SK-MEL-5 (cell line): ENCODE measurements at places on chromosomes 2 and 18. TPM values are rescaled to one million over a fixed set of nuclear protein-coding genes. Genes with fewer than 3 reads are reported as not detected.

Gene TAF4B
- 13.2 and 14.1 TPM in 2 replicates for total RNA-seq

Gene GALNT5
- not detected in 2 replicates for total RNA-seq

Gene C2orf80
- total RNA-seq: 0.32 and 0.45 TPM in 2 replicates

Gene SERPINE2
- 108 and 109 TPM in 2 replicates for total RNA-seq

Gene RAB6C
- total RNA-seq: not detected in 2 replicates

Gene CROCC2
- total RNA-seq: not detected in 2 replicates

Gene NEB
- 0.51 and 1.4 TPM in 2 replicates for total RNA-seq

Gene DSG1
- total RNA-seq: 0.08 TPM in 1 of 2 replicates, not detected in the other

DNA sequence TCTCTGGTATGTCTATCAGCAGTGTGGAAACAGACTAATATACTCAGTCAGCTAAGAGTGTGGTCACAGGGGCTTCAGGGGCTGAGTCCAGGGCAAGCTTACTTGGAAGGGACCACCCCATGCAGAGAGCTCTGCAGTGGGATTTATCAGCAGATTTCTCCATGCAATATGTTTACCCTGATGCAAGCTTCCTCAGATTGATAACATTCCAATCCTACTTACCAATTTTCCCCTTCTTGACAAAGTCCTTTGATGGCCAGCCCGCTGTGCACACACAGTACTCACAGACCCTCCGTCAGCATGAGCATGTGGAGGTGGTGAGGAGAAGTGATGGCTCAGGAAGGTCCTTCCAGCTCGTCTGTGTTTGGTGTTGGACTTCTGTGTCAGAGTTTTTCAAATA, 51.8 kb downstream of the SH3RF3 start:
- DNase-seq: no peak

GRCh38 chr2:44877417-44877816, 64.1 kb upstream of the SIX3 start:
- DNase-seq: no peak

DNA sequence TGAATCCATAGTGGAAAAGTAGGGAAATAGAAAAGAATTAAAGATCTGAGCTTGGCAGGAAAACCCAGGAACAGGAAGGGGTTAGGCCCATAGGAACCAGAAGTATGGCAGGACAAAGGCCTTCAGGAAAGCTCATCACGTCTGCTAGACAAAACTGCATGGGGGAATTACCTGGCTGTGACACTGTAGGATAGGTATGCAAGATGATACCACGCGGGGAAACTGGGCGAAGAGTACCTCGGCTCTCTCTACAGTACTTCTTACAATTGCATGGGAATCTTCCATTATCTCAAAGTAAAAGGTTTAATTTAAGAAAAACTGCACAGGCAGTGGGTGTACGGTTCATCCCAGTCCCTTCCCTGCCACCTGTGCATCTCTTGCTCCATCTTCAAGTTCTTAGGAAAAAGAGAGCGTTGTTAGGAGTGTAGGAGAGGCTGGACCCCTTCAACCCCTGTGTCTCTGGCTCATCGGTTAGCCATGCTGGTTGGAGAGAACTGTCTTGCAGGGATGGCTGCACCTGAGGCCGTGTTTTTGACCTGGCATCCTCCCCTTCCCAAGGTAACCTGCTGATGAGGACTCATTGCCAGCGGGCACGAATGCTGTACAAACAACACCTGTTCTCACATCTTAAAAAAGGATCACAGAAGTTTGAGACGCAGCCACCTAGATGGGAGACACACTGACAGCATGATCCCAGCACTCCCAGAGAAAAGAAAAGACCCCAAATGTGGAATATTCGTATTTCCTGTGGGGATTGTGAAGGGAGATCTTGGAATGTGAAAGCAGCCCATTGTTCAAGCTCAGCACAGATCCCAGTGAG, 120.5 kb upstream of the COPS8 start:
- DNase-seq: no peak

DNA sequence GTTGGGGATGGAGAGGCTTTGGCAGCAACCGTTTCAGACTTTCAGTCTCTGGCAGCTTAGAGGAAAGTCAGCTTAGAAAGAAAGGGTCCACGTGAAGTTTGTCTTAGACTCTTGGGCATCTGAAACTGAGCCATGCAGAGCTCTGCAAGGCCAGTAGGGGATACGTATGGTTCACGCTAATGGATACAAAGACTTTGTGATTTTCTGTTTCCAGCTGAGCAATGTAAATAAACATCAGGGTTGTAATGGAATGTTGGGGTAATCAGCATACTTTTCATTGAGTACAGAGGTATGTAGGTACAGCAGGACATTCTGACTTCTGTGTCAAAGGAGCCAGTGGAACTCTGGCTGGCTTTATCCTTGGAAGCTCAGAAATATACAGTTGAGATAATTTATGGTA, 31.0 kb downstream of the RALB start:
- no peak for DNase-seq

- DNase-seq: no peak
These were observed 36.9 kb downstream of the ATOH8 start for GRCh38 chr2:85790499-85791188.

DNA sequence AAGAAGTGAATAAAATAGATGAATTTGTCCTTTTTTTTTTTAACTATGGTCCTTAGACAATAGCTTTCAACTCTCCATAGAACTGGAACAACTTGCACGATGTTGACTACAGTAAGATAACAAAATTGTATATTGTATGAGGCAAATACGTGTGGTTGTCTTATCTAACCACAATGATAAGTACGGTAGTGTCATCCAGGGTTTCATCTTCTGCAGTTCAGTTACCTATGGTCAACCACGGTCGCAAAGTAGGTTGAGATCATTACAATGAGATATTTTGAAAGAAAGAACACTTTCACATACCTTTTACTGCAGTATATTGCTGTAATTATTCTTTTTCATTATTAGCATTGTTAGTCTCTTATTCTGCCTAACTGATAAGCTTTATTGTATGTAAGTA, 295.2 kb downstream of the PARD3B start:
- DNase-seq: no peak

DNA sequence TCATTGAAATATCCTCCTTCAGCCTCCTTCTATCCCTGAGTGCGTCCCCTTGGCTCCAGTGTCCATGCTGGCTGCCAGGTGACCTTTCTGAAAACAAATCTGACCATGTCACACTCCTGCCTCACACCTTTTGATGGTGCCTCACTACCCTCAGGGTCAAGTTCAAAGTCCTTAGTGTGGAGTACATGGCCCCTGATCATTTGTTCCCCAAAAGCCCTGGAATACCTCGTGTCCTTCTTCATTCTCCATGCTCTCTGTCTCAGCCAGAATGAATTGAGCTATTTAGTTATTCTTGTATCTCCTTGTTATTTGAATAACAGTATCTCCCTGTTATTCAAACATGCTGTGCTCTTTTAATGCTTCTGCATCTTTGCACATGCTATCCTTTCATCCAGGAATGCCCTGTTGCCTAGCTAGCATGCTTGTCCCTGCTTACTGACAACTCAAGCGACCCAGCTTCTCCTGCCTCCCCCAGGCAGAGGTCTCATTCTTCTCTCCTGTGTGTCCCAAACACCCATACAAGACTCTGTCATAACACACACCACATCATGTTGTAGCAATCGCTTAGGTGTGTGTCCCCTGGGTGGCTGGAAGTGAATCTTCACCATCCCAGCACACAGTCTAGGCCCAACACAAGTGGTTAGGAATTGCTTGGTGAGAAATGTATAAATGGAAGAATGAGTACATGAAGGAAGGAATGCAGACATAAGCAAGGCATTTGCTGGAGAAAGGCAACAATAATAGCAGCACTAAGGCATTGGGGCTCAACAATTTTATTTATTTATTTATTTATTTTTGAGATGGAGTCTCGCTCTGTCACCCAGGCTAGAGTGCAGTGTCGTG, 144.0 kb downstream of the DDX1 start:
- no peak for DNase-seq

GRCh38 chr2:88049622-88050021, 6.0 kb downstream of the KRCC1 start:
- DNase-seq: no peak

GRCh38 chr2:236086971-236087465, 81.2 kb downstream of the GBX2 start:
- DNase-seq: no peak

- no peak for DNase-seq
These were observed 27.0 kb upstream of the ZEB2 start for GRCh38 chr2:144546933-144547332.

- no peak for DNase-seq
These were observed 288.9 kb downstream of the RDH14 start for GRCh38 chr2:18271370-18272147.

DNA sequence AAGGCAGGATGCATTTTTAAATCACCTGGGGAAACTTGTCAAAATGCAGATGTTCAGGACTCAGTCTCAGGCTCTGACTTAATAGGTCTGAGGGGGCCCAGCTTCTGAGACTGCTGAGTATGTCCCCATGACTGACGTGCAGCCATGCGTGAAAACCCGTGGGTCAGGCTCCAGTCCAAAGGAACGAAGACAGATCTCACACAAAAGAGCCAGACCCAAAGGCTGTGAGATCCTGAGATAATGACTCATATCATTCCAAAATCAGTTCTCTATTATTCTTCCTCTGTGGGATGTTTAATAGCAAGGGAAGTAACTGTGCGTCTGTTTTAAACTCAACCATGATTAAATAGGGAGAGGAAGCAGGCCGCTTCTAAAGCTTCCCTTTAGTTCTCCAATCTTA, 107.4 kb upstream of the ACAA2 start:
- DNase-seq: peak; percentile 37

DNA sequence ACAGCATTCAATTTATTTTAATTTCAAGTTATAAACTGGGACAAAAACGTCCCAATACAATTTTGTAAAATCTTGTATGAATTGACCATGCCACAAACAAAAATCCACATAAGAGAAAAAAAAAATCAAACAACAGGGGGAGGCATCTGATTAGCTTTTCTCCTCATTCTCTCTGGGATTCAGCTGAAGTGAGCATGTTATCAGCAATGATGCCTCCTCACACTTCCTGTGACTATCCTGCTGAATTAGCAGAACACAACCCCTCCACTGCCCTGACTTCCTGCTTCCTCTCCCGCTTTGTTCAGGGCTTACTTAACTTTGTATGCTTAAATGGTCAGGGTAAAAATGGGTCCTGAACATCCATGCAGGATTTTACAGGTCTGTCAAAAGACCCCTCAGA, 132.2 kb upstream of the ITGB6 start:
- DNase-seq: peak; percentile 54

- no peak for DNase-seq
These were observed 165.8 kb downstream of the GPD2 start for GRCh38 chr2:156601855-156602551.

GRCh38 chr2:29075894-29076705, 1.8 kb upstream of the PCARE start:
- DNase-seq: peak; percentile 91

DNA sequence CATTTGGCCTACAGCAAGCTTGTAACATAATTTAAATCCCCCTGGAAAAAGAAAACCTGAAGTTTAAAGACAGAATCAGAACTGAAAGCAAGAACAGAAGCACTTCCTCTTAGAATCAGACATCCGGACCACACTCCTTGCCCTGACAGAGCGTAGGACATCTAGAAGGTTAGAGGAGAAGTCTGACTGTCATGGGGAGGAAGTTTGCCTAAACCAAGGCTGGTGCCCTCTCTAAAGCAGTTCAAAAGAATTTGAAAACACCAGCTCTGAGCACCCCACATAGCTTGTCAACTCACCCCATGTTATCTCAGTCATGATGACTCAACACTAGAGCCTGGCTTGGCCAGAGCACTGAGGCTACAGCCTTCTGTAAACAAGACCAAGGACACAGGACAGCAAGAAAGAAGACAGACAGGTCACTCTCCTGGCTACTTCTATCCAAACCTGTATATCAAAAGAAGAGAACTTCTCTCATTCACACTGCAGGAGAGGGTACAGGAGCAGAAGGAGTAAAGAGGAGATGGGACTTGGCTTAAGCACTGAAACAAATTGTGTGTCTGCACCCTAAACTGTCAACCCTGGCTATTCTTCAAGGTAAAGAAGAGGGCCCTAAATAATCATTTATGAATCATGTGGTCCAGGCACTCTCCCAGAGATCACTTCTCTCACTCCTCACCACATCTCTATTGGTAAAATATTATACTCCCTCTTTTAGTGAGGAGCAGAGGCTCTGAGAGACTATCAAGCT, 198.6 kb downstream of the MEMO1 start:
- no peak for DNase-seq

DNA sequence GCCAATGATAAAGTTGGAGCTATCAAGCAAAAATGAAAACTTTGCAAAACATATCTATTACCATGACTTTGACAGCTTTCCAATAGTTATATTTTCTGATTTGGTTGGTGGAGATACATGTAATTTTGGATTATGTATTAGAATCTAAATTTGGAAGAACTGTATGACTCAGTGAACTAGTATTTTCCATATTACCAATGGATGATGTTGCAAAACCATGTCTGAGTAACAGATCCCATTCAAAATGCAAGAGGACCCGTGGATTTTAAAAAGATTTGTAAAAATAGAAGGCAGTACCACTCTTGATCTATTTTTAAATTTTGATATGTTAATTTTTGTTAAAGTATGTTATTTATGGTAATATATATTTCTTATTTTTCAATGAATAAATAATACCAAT, 83.0 kb downstream of the TAF4B start:
- no peak for DNase-seq

DNA sequence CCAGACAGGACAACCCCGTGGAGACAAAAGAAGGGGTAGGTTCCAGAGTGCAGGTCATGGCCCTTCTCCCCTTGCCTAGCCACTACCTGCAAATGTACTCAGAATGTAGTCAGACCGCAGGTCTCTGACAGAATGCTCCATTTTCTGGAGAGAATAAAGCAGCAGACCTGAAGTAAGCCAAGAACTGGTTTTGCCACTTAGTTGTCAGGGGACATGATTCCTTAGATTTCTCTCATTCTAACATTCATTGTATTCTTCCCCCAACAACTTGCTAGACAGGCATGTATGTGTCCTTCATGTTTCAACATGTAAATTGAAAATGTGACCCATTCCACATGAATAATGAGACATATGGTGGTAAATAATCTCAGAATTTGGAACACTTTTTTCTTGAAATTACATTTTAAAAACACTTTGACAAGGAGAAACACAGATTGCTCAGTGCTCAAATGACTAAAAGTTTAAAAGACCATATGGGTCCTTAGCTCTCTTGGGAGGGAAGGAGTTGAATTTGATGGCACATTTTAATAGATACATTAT, 142.4 kb downstream of the CCBE1 start:
- no peak for DNase-seq

DNA sequence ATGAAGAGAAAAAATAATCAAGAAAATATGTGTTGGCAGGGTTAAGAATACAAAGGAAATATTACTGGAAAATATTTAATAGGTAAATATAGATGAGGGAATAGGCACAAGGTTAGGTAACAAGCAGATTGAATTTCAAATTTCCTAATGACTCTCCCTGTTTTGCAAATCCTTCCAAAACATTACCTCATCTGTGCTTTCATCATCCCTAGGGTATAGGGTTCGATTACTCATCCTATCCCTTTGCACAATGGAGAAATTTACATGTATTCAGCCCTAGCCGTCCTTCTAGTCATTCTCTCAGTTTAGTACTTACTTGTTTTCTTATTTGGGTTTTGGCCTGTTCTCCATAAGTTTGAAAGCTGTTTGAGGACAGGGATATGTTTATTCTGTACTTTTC, 864.6 kb upstream of the FSHR start:
- no peak for DNase-seq
